Activated CD8-positive, alpha-beta T cell treated with anti-CD3 and anti-CD28 coated beads for 36 hours (primary cell): ENCODE measurements at places on chromosomes 4 and X. TPM values are rescaled to one million over a fixed set of nuclear protein-coding genes. Genes with fewer than 3 reads are reported as not detected.

DNA sequence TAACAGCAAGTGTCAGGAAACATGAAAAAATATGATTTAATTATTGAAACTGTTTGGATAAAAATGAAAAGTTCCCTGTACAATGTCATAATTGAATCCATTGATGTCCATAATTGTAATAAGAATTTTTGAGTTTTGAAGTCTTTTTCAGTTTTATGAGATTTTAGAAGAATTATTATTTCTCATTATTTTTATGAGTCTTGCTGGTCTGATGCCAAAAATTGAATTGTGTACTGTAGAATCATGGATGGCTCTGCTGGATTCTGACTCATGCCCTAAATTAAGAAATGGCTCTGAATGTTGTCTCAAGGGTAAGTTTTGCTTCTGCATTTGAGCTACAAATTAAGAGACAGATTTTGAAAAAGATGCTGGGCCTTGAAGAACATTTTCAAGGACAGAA, 132.8 kb upstream of the MAP9 start:
- DNase-seq, result no peak

- DNase-seq, result no peak
Measured at GRCh38 chr4:18318682-18319388, 297.3 kb upstream of the LCORL start.

DNA sequence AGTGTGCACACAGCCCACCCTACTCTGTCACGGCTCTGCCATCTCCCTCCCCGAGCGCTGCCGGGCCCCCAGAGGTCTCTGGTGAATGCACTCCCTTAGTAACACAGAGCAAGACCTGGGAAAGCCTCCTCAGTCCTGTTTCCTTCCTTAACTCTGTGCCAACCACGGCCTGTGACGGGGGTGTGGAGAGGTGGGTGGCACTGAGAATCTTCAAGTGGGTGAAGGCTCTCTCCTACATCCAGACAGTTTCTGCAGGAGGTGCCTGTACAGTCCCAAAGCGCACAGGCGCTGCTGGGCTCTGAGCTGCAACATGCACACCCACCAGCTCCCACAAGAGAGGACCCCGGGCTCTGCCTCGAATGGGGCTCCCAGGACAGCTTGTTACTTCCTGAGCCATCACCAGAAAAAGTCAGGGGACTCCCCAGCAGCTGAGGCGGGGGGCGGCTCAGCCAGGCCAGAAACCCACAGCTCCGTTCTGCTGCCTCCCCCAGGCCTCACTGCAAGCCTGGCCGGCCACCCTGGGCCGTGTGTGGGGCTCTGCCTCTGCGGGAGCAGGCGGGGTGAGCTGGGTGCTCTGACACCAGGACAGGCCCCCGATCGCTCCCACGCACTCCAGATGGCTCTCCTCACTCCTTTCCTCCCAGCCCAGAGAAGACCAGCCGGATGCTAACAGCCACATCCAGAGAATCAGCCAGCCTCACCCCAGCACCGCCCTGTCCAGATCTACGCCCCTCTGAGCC, 29.7 kb downstream of the FAM53A start:
- no peak for DNase-seq

GRCh38 chr4:182448281-182449151, 205.3 kb downstream of the TENM3 start:
- DNase-seq, result peak; percentile 53

DNA sequence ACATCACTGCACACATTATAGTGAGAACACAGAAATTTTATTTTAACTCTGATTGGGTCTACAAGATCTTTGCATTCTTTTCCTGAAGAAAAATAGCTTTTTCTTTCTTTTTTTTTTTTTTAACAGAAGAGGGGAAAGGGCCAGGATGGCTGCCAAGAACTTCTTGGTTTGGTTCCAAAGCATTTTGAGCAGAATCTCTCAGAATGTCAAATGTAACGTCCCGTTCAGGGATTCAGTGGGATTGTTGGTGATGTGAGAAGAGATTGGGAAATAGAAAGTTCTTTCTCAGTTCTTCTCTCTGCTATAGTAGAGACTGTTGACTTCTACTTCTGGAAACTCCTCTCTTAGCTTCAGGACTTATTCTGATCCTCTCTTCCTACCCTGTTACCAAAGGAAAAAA, 70.9 kb upstream of the CBR4 start:
- DNase-seq, result no peak

GRCh38 chrX:137545711-137546651, 19.9 kb upstream of the ZIC3 start:
- no peak for DNase-seq

DNA sequence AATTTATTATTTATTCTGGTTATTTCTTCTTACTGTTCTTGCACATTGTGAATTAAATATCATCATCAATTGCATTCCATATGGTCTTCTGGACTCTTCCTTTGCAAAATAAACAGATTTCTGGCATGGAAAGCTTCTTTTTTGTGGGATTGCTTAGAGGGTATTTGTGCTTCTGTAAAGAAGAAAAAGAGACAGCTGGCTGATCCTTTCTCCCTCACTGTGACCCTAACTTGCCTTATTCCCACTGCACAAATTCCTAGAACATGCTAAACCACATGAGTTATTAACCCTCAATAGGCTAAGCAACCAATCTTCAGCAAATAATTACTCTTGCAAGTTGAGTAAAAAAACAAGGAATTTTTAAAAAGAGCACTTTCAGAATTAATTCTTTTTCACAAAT, 23.8 kb upstream of the LRCH2 start:
- DNase-seq, result no peak

DNA sequence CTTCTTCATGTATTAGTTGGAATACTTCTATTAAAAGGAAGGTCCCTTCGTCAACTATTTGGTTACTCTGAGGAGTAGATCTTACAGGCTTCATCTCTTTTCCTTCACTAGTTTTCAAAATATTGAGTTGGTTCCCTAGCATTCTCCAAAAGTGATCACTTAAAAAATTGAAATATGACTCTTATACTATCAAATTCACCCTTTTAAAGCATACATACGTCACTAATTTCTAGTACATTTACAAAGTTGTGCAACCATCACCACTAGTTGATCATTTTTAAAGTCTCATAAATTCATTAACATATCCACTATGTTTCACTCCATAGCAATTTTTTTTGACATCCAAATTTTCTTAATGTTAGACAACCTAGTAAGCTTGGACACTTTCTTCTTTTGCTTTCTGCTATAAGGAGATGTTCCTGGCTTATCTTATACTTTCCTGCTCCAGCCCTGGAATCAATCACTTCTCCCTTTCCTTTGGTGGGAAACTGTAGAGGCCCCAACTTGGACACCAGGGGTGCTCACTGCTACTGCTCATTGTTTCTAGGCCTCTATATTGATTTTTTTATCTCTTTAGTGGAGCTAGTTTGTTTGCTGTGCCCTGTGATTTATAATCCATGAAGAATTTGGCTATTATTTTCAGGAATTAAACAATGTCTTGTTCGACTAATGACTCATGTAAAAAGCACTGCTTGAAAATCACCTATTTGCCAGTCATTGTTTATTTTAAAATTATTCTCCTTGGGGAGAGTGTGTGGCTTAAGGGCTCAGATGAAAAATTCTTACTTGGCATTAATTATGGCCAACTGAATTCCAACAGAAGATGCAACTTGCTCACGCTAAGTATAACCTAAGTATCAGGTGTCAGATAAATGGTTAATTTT, 4.0 kb upstream of the ZFX start:
- DNase-seq, result no peak

GRCh38 chrX:151505796-151506195, 57.7 kb upstream of the PASD1 start:
- DNase-seq, result peak; percentile 40

- no peak for DNase-seq
Measured at GRCh38 chr4:120209706-120210105, 143.1 kb upstream of the MAD2L1 start.

DNA sequence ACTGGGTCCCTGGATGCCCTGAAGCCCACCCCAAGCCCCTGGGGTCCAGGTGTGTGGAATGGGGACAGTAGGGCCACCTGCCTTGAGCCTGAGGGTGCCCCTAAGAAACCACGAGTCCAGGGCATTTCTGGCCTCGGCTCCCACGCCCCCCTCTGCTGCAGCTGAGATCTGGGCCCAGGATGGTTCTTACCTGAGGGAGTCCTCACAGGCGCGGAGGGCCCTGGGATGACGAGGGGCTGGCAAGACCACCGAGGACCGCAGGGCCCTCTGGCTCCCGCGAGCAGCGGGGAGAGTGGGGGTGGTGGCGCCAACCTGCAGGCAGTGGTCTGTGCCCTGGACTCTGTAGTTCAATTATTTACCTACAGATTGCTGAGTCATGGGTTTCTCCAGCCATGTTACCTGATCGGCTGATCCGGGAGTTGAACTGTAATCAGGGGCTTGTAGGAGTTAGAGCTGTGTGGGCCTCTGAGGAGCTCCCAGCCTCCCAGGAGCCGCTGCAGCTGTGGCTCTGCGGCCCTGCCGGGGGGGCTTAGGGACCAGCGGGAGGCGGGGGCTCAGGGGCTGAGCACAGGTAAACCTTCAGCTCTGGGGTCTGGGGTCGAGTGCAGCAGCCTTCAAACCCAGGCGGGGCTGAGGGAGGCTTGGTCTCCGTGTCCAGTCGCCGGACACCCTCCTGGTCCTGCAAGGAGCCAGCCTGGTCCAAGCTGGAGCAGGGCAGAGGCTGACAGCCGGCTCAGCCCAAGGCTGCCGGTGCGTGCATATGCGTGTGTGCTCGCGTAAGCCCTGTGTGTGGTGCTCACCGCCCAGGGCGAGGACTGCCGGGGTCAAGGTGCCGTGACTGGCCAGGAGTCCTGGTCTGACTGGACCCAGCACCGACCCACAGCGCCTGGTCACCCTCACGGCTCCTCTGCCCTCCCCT, at the start of gene SLC26A1:
Gene SLC26A1, minus strand, starts transcription at position 294 of the 919 bp plus-strand sequence. CDS start 1,701 bp downstream, outside the sequence.
- DNase-seq, result no peak

DNA sequence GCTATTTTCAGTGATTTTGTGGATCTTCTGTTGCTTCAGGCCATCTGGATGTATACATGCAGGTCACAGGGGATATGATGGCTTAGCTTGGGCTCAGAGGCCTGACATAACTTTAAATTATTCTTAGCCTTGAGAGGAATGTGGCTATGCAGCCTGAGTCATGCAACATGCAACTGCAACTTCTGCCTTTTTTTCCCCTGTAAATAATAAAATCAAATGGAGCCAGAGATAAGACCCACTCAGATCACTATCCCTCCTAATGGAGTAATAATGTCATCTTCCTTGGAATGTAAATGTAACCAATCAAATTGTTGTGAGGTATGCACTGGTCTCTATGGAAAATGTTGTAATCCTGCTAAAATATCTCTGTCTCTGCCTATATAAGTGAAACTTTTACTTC, 54.9 kb downstream of the MAGEB17 start:
- no peak for DNase-seq

DNA sequence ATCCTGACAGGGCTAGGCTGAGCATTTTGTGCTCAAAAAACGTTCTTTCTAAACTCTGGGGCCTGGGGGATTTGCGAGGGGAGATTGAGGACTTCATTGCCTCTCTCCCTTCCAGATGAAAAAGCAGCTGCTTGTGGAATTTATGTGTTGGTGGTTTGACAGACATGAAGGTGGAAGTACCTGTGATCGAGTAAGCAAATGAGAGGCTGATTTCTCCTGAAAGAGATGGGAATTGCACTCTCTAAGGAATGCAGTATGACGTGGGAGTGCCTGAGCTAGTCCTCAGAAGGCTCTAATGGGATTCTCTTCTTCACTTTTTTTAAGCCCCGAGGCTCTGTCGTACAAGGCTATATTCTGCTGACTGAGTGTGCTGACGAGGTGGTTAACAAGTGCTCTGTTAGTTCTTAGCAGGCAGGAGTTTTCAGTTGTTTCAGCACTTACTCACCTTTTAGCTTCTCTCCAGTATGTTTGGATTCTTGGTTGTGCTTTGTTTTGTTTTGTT, 426.8 kb upstream of the CNKSR2 start:
- no peak for DNase-seq

- DNase-seq, result no peak
Measured at GRCh38 chr4:171239196-171239595, 574.0 kb upstream of the GALNTL6 start.

GRCh38 chr4:20391198-20391597, 139.5 kb downstream of the SLIT2 start:
- DNase-seq, result no peak

DNA sequence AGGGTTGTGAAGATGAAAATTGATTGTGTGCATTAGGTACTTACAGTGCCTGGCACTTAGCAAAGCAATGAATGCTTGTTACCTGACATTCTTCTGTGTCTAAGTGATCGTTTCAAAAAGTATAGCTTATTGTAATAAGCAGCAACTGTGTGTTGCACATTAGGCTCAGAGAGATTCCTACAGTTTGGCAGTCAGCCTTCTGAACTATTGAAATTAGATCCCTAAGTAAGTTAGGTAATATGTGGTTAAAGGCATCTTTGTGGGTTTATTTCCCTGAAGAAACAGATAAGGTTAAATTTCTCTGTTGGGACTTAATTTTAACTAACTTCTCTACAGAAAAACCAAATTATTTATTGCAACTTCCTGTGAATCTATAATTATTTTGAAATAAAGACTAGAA, 93.4 kb downstream of the REPS2 start:
- DNase-seq, result no peak

GRCh38 chr4:89365776-89366175, 58.2 kb upstream of the GPRIN3 start:
- DNase-seq, result no peak

DNA sequence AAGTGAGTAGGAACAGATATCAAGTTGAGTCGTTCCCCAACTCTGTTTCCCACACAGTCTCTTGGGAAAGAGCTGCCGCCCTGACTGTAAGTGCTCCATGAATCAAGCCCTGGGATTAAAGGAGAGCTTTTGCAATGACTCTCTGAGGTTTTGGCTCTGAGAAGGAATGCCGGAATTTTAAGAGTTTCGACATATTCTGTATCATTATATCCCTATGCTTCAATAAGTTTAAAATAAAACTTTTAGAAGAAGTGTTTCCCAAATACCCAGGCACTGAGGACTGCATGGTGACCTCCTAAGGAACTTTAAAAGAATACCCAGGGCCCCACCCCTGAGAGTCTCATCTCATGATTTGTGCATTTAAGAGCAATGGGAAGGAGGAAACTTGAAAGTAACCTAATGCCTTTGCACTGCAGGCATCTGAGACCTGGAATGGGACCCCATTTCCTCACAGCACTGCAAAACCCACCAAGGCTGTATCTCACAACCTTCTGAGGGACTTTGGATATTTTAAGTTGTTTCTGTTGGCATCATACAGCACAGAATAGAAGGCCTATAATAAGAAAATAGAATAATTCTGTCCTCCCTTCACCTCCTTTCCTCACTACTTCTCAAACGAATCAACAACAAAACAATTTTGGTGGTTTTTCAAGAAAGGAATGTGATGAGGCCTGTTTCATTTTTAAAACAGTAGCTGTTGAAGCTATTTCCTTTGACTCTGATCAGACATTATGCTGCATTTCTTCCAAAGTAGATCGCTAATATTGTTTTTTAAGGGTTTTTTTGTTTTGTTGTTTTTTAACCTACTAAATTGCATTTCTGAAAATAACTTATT, 121.2 kb downstream of the GASK1B start:
- no peak for DNase-seq

DNA sequence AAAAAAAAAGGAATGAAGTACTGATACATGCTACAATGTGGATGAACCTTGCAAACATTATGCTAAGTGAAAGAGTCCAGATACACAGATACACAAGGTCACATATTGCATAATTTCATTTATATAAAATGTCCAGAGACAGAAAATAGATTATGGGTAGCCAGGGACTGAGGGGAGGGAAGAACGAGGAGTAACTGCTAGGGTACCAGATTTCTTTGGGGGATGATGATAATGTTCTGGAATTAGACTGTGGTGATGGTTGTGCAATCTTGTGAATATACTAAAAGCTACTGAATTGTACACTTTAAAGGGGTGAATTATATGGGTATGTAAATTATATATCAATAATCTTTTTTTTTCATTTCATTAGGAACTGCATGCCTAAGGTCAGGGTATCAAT, 20.8 kb upstream of the AP1AR start:
- DNase-seq, result no peak

STK32B gene
- not detected for total RNA-seq

HMGN5 gene
- 3.2 TPM for total RNA-seq

SHROOM2 gene
- not detected for total RNA-seq
